Stimulated activated CD8-positive, alpha-beta memory T cell treated with anti-CD3 and anti-CD28 coated beads, Interleukin-12 subunit alpha, Interleukin-12 subunit beta, amount 100 ng/mL, for 4 hours (primary cell): ENCODE measurements at places on chromosomes 1 and 21.

GRCh38 chr1:197355248-197355995 is 87.4 kb downstream of the CRB1 start:
- DNase-seq: no peak

DNA sequence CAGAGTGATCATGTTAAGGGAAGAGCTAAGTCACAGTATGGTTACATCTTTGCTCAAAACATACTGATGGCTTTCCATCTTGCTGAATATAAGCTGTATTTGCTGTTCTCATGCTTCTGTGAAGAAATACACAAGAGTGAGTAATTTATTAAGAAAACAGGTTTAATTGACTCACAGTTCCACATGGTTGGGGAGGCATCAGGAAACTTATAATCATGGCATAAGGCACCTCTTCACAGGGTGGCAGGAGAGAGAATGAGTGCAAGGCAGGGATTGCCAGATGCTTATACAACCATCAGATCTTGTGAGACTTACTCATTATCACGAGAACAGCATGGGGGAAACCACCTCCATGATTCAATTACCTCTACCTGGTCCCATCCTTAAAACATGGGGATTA is 24.4 kb upstream of the RGS5 start:
- DNase-seq: no peak

GRCh38 chr1:174942547-174943255 is 57.0 kb upstream of the CACYBP start:
- DNase-seq: no peak

- DNase-seq: peak; percentile 26
Measured at GRCh38 chr1:18927654-18928272, 25.4 kb upstream of the ALDH4A1 start.

DNA sequence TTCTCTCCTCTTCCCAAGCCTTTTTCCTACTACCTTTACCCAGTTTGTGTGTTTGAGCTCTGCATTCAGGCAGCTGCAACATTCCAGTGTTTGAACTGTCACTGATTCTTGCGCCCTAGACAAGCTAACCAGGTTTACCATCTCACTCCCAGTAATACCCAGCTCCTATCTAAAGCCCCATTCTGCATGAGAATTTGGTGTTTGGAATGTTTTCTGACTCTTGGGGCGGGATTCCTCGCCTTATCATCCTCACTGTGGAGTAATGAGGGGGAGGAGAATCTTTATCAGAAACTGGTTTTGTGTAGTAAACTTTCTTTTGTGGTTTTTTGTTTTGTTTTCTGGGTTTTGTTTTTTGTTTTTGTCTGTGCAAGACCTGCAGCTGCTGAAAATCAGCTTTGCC is 36.5 kb downstream of the NCF2 start:
- no peak for DNase-seq

GRCh38 chr21:32410916-32411315 is 1.6 kb upstream of the EVA1C start:
- no peak for DNase-seq

DNA sequence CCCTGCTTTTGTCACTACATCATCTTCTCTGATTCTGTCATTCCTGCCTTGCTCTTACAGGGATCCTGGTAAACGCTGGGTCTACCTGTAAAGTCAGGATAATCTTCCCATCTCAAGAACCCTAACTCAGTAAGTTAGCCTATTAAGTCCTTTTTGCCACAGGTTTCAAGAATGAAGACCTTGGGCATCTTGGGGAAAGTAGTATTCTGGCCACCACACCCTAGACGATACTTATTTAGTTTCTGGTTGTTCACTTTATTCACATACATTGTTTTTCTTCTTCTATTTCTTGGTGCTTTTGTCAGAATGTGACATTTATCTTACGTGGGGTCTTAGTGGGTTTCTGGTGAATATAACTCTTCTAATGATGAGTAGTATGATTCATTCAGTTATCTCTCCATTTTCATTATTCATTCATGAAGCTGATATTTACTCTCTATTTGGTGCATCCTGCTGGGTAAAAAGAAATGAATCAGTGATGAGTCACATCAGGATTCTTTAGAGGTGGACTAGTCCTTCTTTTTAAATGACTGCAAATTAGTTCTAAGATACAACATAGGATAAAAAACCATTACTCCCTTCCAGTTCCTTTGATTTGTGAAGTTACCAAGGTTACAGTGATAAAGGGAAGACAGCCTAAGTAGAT is 514.4 kb upstream of the B3GALT2 start:
- DNase-seq: no peak

DNA sequence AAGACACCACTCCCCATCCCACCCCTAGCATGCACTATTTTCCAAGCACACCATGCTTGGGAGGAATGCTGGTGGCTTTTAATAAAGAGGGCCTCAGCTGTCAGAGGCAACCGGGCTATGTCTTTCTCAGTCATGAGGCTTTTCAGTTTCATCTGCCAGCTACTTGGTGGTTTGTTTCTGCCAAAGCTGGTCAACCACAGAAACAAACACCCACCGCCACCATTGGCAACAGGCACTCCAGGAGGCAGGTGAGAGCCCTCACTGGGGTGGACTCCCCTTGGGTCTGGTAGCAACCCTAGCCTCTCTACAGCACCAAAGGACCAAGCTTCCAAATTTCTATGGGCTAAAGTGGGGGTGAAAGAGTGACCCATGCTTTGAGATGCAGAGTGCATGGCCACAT is 54.3 kb upstream of the CD1D start:
- DNase-seq: no peak

GRCh38 chr1:200880212-200880611 is 7.4 kb downstream of the GPR25 start:
- DNase-seq: no peak

DNA sequence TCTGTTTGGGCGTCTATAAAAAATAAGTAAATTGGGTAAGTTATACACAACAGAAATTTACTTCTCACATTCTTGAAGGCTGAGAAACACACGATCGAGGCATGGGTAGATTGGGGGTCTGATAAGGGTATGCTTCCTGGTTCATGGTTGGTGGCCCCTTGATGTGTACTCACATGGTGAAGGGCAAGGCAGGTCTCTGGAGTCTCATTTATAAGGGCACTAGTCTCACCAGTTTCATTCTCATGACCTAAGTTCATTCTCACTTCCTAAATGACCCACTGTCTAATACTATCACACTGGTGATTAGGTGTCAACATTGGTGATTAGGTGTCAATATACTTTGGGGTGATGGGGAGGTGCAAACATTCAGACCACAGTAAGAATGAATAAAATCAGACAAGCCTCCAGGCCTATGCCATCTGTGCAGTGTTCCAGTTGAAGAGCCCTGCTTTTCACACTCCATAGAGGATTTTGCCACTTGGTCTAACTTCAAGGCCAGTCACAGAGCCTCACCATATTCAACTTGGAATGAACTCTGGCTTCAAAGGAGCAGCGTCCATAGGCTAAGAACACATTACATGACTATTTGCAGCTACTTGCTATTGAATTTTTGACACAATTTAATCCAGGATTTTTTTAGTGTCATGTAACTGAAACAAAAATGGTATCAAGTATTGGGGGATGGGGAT is 2.5 kb upstream of the GBP4 start:
- DNase-seq: no peak

DNA sequence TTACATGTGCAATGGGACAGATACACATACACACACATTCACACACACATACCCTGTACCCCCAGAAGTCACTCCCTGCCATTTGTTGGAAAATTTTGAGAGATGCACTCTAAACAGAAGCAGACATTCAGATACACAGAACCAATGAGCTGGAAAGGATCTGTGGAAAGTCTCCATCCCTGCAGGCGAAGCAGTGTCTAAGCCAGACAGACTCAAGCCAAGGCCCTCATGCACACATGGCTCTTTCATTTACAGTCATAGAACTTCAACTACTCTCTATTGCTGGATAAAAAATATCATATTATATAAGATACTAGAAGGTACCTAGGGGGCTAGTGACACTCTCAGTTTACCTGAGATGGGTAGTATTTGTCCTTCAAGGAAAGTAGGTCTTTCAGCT is 7.3 kb upstream of the SEC16B start:
- no peak for DNase-seq

GRCh38 chr1:19534281-19534680 is 48.9 kb upstream of the CAPZB start:
- no peak for DNase-seq

GRCh38 chr21:41361053-41361785 is 608 bp upstream of the MX2 start:
- DNase-seq: no peak

DNA sequence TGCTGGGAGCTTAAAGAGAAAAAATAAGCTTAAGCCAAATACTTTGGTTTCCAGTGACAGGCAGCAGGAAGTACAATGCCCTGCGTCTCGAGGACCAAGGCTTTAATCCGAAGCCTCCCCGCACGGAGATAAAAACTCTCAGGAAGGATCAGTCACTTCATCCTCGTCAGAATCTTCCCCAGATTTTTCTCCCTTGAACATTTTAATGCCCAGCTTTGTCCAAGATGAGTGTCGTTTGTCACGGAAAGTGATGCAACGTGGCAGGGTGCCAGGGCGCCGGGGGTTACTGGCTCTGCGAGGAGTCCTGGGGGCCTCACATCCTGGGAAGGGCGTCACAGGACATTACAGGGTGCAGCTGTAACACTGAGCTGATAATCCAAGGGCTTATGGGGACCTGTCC is 25.2 kb upstream of the PCBP3 start:
- no peak for DNase-seq

DNA sequence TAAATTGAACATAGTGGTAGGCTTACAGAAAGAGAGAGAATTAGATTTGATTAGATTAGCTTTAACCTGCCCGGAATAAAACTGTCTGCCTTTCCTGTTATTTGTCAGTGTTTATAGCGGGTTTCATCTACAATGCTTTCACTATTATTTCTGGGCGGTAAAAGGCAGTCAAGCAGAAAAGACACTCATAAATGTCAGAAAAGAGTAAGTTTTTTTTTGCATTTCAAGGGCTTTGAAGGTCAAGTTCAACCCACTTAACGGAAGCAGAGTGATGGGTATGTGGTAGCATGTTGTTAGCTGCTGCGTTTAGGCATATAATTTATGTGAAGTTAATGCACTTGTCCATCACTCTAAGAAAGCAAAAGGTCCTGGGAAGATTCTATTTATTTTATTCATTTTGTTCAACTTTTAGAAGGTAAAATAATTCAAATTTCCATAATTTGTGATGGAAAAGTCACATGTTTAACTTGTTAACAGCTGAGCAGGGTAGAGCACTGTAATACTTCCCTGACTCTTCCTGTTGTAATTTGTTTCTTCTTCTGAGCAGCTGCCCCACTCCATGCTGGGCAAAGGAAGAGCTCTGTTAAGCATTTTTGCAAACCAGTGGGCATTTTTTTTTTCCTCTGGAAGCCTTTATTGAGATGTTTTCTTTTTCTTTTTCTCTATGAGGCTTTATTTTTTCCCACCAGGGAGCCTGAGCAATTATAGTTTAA is 220.1 kb downstream of the ST6GALNAC3 start:
- DNase-seq: no peak

DNA sequence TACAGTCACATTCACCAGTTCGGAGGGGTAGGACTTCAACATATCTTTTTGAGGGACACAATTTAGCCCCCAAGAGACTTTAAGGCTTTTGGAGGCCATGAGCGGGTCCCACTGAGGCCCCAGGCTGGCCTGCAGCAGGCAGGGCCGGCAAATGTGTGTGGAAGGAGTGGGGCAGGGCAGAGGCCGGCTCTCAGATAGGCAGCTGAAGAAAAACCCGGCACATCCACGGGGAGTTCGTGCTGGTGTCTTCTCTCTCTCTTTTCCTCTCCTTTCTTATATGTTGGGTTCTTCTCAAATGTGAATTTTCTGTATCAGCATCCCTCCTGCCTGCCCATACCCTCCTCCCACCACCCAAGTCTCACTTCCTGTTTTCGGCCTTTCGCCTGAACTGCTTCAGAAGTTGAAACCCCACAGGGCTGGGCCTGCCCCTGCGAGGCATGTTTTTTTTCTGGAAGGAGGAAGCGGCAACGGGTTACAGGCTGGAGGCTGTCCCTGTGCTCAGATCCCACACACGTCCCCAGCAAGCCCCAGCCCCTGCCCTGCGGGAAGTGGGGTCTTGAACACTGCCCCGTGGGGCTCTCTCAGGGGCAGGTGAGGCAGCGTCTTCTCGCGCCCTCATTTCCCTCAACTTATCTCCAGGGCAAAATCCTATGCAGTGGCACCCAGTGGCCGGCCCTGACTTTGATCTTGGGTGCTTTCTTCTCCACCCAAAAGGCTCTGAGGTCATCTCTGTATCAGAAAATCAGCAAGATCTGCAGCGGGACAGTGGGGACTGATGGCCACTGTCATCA is 9.7 kb upstream of the UMODL1 start:
- DNase-seq: no peak

DNA sequence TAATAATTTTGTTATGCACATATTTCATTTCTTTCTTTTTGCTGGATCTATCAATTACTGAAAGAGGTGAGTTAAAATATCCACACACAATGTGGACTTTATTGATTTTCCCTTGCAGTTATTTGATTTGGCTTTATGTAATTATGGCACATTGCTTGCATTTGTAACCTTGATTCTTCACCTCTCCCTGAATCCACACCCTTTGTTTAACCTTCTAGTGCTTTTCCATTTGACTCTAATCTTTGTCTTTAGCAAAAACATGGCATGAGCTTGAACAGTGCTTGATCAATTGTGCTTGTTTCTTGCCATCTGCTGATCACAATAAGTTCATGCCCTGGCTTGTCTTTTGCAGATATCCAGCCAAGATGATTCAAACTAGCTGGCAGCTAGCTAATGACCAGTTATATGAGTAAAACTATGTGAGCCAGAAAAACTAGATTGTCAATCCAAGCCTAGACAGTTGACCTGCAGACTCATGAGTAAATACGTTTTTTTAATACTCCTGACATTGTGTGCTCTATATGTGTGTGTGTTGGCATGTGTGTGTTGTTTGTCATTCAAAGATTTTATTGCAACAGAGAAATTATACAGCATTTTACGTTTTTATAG is 899.2 kb downstream of the NCAM2 start:
- DNase-seq: no peak

DNA sequence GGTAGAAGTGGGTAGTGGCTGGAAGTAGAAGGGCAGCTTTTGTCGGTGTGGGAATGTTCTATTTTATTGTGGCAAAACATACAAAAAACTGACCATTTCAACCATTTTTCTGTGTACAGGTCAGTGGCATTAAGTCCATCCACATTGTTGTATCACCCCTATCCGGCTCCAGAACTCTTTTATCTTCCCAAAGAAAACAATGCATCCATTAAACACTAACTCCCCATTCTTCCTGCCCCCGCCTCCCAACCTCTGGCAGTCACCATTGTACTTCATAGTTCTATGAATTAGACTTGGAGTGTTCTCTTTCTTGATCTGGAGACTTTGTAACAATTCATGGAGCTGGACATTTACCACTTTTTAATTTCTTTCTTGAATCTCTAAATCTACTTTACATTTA is 55.7 kb downstream of the DEGS1 start:
- no peak for DNase-seq

- no peak for DNase-seq
Measured at GRCh38 chr1:1044455-1045078, 24.6 kb downstream of the AGRN start.

- DNase-seq: no peak
Measured at GRCh38 chr1:161172349-161172748, 5.0 kb downstream of the B4GALT3 start.

GRCh38 chr1:20699558-20699957 is 18.2 kb downstream of the KIF17 start:
- DNase-seq: no peak

GRCh38 chr1:94746635-94747525 is 73.3 kb upstream of the SLC44A3 start:
- no peak for DNase-seq

- DNase-seq: no peak
Measured at GRCh38 chr1:118659646-118660045, 328.5 kb downstream of the TBX15 start.
